ENCODE measurements at places on chromosomes 11 and 22.

GRCh38 chr11:66688561-66689534 is 11.2 kb upstream of the RBM4B start:
- no peak for DNase-seq

- no peak for DNase-seq
Measured at GRCh38 chr22:44188986-44189630, 8.4 kb downstream of the PARVG start.

DNA sequence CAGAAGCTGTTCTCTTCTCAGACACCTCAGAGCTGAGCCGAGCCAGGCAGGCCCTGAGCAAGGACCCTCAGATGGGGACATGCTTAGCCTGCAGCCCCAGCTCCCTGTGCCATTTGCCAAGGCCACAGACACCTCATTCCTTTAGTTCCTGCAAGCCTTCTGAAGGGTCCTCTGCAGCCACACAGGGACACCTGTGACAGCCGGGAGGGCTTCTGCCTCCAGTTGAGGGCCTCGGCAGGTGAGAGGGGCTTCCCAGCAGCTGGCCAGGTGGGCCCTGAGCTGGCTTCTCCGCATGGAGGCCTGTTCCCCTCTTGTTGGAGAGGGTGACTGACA is 18.2 kb downstream of the INCENP start:
- no peak for DNase-seq

DNA sequence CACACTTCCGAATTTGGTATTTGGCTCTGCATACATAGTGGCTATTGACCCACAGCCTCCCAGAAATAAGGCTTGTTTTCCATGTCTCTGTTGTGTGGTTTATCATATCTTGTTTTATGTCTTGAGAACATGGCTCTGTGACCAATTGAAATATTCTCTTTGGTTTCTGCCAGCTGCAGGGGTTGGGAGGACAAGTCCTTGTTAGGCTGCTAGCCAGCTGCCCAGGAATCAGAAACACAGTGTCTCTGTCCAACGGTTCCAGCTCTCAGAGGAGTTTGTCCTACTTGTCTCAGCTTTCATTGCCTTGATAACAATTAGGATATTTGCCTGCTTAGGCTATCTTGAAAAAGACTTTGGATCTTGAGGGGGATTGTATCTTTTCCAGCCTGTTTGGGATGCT is 6.0 kb upstream of the SLC7A4 start:
- no peak for DNase-seq

DNA sequence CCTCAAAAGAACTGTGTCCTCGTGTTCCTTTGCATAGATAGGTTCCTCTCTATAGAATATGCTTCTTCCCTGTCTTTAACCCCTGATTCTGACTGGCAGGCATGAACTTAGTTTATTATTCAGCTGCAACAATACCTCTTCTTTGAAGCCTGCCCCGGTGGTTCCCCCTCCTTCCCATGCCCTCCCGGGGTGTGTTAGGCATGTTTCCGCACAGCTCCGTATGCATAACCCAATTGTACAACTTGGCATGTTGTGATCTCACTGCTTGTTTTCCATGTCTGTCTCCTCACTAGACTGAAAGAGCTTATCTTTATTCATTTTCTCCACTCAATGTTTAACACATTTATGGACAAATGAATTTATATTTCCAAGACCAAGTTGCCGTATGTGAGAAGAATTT is 72.6 kb downstream of the DEPDC5 start:
- DNase-seq, result no peak

Data from HFF-Myc (cell line).